Calu3 (cell line): ENCODE measurements at places on chromosomes 7 and 10.

DNA sequence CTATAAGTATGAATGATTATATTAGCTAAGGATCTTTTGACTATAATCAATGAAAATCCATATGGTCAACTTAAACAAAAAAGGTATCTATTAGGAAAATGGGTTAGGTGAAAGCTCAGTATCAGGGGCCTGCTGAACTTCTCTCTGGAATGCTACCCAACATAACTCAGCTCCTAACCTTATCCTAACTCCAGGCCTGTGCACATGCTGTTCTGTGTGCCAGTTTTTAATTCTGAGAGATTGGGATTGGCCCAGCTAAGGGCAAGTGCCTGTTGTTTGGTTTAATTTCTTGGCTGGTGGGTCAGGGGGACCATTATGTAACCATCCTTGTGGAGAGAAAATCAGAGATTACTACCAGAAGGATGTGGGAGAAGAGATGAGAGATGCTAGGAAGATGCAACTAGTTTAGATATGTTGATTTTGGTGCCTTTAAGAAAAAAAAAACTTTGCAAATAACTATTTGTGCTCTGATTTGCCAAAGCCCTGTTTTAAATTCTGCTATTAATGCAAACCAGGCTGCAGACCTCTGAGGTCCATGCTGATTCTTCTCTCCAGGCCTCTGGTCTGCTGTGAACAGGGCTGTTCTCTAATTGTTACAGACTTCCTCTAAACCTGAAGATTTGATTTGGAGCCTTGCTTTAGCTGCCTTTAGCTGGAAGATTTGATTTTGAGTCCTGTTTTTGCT, 23.9 kb upstream of the HDAC9 start:
- no peak for DNase-seq

DNA sequence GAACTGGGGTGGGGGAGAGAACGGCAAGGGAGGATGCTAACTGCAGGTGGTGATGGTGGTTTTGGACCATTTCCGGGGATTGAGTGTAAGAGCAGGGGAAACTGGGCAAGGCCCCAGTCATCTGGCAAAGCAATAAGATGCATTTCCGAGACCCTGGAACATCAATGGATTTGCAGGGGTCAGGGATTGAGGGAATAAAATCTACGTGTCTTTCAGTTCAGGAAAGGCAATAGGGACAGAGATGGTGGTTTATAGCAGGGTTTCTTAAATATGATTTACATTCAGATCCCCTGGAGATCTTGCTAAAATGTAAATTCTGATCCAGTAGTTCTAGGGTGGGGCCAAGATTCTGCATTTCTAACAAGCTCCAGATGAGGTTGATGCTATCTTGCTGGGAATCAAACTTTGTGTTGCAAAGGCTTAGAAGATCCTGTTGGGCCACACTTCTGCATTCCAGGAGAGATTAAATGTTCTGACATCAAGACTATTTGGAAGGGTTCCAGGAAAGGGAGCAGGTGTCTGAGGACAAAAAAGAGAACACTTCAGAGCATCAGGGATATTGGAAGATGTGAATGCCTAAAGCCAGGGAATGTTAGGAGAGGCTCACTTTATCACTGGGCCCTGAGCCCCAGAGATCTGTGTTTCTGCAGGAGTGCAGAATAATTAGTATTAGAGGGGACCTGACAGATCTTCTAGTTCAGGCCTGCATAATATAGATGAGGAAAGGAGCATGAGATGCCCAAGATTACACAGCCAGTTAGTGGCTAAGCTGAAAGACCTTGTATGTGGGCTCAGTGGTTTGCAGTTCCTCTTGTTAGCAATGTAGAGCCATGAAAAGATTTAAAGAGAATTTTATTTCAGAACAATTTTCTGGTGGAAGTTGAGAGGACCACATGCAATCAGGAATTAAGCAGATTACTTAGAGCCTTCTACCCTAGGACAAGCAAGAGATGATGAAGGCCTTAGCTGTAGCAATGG, 32.4 kb downstream of the BLNK start:
- no peak for DNase-seq

- no peak for DNase-seq
Measured at GRCh38 chr7:15043931-15044330, 141.4 kb upstream of the DGKB start.

- no peak for DNase-seq
Measured at GRCh38 chr7:151590850-151591771, 71.4 kb upstream of the RHEB start.

- no peak for DNase-seq
Measured at GRCh38 chr10:114694062-114694461, 36.0 kb upstream of the ABLIM1 start.

GRCh38 chr10:72386916-72387586, 32.3 kb upstream of the DNAJB12 start:
- no peak for DNase-seq

DNA sequence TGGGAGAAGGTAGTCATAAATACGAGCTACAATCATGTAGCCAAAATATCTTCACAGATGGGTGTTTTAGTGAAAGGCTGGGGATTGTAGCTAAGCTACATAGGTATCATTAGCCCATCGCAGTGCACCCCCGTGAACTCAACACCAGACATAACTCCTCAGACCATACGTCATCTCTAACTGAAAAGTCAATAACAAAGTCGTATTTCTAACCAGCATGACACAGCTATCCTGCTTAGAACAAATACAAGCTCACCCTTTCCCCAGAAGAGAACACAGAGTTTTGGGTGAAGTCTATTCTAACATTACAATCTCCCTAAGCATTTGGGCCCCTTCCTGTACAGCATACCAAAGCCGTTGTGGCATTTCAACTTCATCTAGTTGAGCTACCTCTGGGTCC, 636.6 kb upstream of the DPP6 start:
- DNase-seq: no peak

- no peak for DNase-seq
Measured at GRCh38 chr7:140618306-140618705, 22.3 kb downstream of the DENND2A start.
